Caudate nucleus (tissue), 63 donors: ENCODE measurements at places on chromosomes 7 and 10.

- DNase-seq: no peak
Measured at GRCh38 chr7:26388256-26388655, 96.6 kb downstream of the SNX10 start.

GRCh38 chr7:29040579-29040925 is 82.4 kb upstream of the TRIL start:
- DNase-seq: no peak

DNA sequence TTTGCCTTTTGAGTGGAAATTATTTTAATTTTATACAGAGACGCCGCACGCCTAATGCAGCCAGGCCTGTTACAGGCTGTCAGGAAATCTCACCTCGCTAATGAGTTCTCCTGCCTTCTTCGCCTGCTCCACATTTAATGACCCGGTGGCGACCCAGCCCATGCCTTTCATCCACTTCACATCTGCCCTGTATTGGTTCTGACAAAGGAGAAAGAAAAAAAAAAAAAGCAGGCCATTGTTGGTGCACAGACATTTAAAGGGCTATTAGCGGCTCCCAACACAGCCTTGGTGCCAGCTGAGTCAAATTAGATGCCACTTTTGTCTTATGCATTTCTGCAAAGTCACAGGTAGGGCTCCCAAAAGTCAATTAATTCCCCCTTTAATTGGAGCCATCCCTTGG is 43.3 kb downstream of the NRAP start:
- DNase-seq: no peak

DNA sequence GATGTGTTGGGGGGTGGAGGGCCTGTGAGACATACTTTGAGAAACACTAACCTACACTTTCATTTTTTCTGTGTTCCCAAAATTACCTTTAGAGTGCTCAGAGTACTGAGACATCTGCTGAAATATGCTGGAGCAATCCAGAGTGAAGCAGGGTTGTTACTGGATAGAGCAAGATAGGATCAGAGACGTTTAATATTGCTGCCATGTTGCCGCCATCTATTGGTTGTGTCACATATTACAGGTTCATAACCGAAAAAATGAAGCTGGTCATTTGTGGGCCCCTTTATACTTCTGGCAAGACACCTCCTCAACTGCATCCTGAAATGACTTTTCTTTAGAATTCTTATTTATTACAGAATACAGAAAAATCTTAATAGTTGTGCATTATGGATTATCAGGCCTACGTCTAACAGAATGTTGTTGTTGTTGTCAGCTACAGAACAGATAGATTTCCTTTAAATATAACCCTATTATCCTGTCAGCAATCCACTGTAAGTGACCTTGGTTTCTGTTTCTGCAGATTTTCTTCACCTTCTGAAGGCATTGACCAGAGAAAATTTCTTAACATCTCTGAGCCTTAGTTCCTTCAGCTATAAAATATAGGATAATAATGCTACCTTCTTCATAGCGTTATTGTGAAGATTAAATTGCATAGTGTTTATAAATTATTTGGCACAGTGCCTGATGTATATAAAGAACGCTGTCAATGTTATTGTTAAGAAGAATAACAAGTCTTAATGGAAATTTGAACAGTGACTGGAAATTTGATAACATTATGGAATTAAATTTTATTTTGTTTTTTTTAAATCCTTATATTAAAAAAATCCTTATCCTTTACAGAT is 16.2 kb upstream of the DLD start:
- no peak for DNase-seq

DNA sequence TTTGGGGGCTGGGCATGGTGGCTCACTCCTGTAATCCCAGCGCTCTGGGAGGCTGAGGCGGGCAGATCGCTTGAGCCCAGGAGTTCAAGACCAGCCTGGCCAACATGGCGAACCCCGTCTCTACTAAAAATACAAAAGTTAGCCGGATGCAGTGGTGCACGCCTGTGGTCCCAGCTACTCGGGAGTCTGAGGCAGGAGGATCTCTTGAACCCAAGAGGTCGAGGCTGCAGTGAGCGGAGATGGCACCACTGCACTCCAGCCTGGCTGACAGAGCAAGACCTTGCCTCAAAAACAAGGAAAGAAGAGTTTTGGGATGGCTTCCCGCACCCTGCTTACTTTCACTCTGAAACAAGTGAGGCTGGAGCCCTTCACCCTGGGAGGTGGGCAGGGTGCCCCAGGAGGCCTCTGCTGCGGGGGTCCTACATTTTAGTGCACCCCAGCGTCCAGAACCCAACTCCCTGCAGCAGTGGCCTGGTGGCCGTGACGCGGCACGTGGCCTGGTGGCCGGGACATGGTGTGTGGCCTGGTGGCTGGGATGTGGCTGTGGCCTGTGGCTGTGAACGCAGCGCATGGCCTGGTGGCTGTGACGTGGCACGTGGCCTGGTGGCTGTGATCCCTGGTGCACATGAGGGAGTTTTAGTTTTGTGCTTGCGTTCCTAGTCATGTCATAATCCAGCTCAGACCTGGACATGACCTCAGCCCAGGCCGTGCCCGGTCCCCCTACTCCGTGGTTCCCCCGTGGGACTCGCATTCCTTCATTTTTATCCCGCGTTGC is 9.3 kb downstream of the KNDC1 start:
- no peak for DNase-seq

- no peak for DNase-seq
Measured at GRCh38 chr10:132463333-132464255, 66.6 kb downstream of the PWWP2B start.

GRCh38 chr10:117075064-117075463 is 63.0 kb downstream of the VAX1 start:
- DNase-seq: no peak

DNA sequence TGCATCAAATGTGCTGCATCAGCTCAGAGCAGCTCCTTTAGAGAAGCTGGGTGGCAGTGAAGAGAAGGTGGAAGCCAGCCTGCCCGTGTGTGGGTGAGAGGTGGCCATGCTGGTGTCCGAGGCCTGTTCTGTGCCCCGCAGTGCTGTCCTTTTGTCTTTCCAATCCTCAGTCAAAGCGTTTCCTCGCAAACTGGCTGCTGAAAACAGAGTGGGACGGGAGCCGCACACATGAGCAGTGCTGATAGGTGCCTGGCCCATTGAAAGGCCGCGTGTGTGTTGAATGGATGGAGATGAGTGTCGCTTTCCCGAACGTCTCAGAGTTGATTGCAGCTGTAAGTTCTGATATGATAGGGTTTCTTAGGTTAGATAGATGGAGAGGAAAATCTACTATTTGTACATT is 39.3 kb downstream of the WDR37 start:
- no peak for DNase-seq

DNA sequence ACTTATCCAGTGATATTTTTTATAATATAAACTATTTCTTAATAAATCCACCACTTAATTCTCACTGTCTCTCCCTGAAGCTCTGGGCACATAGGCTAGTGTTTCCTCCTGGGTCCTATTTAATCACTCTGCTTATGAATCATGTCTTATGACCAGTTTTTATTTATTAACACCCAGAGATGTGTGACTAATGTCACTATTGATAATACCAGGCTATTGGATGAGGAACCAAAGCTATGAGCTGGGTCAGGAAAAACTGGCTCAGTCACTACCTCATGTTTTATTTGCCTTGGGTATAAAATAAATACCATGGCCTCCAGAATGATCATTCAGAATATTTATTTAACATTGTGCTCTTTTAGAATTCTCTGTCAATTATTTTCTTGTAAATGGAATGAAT is 5.2 kb downstream of the SEMA3E start:
- no peak for DNase-seq

DNA sequence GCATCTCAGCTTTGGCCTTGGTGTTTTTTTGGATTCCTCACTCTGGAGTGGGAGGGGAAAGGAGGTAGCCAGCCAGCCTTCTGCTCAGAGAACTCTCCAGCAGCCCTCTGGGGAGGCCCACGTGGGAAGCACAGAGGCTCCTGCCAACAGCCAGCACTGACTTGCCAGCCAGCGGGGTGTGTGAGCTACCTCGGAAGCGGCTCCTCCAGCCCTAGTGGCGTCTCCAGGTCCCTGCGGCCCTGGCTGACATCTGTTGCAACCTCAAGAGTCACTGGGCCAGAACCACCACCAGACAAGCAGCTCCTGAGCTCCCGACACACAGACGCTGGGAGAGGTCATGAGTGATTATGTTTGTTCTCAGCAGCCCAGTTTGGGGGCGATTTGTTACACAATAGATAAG is 180.2 kb upstream of the FZD8 start:
- peak; percentile 19 for DNase-seq

- DNase-seq: no peak
Measured at GRCh38 chr10:78602201-78602932, 466.4 kb upstream of the ZMIZ1 start.

DNA sequence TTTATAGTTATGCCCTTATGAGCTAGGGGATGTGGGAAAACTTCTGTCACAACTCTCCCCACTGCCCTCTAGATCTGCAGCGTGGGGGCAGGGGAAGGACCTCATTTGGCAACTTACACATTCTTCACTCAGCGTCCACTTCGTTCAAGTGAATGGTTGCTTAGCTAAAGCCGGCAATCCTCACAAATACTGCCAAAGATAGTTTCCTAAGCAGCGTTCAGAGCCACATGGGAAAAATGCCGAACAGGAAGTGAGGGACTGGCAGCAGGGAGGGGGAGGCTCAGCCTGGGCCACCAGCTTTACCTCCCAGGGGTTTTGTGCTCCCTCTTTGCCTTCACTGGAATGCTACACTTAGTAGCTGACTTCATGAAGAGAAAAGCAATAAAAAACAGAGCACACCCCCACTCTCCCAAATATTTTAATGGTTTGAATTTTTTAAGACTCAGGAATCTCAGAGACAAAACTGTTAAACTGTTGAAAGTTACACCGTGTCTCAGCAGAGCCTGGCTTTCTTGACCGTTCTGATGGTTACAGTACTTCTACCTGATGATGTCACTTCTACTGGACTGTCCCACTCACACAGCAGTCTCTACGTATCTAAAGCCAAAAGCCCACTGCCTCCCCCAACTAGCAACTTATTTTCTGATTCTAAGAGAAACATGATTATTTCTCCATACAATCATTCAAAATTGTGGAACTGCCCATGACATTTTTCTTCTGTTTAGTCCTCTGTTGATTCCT is 10.4 kb downstream of the GRM3 start:
- DNase-seq: peak; percentile 8

DNA sequence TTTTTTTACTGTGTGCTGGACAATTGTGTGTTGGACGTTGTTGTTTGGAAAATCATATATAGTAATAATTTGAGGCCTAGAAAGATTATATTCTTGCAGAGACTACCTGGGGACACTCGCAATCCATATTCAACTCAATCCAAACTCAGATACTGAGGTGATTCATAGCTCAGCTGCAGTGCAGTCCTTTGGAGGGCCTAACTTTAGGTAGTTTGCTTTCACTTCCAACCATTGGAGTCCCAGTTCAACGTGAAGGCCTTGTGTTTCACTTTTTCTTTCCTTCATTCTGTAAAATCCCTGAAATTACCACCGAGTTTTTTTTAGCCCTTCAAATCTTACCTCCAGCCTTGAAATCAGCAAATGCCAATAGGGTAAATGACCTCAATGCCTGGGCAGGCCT is 32.3 kb downstream of the ATRNL1 start:
- no peak for DNase-seq

- DNase-seq: no peak
Measured at GRCh38 chr10:85979598-85979997, 387.0 kb downstream of the GRID1 start.

DNA sequence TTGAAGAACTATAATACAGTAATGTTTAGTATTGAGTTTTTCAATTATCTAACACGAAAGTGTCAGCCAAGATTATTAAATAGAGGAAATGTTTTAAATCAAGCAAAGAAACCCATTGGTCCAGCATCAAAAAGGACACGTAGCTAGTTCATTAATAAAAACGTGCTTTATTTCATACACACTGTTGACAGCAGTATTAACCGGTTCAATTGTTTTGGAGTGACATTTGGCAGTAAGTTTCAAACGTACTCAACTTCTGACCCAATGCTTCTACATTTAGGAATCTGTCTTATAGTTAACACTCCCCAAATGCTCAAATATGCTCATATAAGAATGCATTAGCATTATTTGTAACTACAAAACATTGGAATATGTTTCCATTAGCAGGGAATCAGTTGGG is 41.3 kb downstream of the SLC16A12 start:
- no peak for DNase-seq

GRCh38 chr7:15764010-15764409 is 77.5 kb upstream of the MEOX2 start:
- DNase-seq: no peak

DNA sequence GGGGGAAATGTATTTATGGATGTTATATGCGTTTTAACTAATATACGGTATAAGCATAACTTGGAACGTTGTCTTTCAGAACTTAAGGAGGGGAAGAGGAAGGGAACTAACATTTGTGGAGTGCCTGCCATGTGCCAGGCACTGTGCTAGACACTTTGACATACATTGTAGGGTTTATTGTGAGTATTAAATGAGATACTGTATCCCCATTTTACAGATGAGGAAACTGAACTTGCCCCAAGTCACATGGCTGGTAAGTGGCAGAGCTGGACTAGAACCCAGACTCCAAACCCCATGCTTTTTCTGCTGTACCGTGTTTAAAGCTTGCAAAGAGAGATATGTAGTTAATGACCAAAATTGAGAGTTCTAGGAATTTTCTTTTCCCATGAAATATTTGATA is 74.6 kb downstream of the CREM start:
- no peak for DNase-seq

DNA sequence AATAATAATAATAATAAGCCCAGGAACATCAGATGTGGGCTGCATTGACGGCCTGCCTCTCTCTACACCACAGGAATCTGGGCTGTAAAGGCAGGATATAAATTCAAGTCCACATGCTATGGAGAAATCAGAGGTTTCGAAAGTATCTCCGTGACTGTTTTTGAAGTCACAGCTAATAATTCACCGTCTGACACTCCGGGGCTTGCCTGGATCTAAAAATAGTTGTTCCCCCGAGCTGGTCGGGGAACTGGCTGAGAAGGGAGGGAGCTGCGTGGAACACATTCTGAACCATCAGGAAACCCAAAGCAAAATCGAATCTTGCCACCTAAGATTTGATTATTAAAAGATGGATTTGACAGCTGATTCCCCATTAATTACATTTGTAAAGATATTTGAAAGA is 35.4 kb downstream of the KLF6 start:
- no peak for DNase-seq

DNA sequence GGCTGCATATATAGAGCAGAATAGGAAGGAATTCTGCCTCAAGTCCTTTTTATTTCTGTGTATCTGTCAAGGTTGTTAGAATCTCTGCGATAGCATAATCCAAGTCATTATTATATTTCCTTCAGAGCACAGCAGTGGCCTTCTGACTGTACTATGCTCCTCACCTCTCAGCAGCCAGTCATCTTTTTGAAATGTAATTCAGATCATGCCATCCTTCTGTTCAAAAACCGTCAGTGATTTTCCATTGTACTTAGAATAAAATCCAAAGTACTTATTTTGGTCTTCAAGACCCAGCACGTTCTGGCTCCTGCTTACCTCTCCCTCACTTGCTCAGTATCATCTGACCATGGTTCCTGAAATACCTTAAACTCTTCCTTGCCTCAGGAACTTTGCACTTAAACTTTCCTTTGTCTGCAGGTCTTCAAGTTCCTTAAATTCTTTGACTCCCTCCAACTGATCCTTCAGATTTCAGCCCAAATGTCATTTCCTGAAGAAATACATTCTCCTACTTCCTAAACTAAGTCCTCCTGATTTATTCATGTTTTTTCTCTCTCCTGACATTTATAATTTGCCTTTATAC is 112.4 kb downstream of the ST7 start:
- no peak for DNase-seq
